ENCODE measurements at places on chromosomes 3 and 15.

DNA sequence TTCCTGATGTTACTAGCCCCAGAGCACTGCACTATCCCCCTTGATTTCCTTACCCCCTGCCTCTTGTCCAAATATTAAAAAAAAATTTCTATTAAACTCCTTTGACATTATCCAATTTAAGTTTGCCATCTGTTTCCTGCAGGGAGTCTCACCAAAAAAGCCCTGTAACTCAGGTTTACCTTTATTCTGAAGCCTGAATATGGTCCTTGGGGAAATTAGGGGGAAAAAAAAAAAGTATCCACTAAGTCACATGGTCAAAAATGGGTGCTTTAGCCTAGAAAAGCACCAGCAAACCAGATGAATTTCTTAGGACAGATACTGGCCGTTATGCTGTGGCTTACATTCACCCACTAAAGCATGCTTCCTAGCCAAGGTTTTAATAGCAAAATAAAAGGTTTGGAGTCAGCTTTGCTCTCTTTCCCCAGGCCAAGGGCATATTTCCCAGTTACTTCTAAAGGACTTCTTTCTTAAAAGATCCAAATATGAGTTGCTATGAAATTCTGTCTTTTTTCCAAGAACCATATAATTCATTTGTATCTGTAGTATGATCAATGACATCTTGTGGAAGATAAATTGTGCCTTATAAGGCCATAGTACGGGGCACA, 394.9 kb downstream of the LSAMP start:
- DNase-seq = no peak

GRCh38 chr3:121660356-121661171, at the start of gene HCLS1:
Gene HCLS1, minus strand, starts transcription at chr3:121660903. Its CDS starts 2,556 bp downstream, at chr3:121658347.
- no peak for DNase-seq

DNA sequence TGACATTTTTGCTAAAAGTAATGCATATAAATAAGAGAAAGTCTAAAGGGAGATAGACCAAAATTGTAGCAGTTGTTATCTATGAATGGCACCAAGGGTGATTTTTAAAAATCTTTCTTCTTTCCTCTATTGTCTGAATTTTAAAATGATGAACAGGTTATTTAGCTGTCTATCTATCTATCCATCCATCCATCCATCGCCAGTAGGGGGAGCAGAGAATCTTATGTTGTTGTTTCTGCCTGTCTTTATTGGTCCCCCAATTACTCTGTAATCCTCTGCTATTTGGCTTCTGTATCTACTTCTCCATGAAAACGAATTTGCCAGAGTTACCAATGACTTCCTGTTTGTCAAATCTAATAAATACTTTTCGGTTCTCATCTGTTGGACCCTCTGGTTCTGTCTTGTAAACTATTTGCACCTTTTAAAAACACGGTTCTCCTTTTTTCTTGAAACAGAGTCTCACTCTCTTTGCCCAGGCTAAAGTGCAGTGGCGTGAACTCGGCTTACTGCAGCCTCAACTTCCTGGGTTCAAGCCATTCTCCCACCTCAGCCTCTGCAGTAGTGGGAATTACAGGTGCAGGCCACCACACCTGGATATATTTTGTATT, 86.0 kb downstream of the ECT2 start:
- peak; percentile 76 for DNase-seq

DNA sequence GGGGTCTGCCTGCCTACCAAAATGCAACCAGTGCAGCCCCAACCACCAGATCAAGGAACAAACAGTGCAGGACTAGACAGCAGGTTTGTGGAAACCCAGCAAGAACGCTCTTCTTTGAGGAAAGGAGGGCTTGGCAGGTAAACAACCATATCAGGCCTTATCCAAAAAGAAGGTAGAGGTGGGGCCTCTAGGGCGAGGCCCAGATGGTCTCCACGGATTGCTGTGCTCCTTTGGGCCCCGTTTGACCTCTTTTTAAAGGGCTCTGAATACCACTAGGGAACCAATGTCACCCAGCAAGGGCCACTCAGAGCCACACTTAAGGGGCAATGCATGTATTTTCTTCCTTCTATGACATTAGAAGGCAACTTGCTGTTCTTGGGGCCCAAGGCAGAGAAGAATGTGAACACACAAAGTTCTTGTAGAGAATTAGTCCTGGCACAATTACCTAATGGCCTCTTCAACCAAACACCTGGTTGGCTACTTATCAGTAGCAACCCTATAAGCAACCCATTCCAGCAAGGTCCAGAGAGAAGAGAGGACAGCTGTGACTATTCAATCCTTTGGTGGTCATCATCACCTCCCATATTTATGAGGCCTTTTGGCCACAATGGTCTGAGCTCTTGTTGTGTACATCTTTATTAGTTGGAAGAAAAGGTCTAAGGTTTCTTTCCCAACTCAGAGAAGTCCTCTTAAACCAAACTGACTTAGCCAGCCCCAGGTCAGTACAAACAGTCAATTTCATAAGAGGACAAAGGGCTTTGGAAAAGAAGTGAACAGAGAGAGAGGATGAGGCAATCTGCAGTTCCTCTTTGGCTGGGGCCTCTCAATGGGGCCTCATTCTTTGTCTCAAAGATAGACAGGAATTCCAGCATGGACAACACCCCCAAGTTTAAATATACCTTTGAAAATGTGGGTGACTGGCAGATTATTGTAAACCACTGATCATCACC, 36.0 kb downstream of the FOXP1 start:
- DNase-seq = no peak

DNA sequence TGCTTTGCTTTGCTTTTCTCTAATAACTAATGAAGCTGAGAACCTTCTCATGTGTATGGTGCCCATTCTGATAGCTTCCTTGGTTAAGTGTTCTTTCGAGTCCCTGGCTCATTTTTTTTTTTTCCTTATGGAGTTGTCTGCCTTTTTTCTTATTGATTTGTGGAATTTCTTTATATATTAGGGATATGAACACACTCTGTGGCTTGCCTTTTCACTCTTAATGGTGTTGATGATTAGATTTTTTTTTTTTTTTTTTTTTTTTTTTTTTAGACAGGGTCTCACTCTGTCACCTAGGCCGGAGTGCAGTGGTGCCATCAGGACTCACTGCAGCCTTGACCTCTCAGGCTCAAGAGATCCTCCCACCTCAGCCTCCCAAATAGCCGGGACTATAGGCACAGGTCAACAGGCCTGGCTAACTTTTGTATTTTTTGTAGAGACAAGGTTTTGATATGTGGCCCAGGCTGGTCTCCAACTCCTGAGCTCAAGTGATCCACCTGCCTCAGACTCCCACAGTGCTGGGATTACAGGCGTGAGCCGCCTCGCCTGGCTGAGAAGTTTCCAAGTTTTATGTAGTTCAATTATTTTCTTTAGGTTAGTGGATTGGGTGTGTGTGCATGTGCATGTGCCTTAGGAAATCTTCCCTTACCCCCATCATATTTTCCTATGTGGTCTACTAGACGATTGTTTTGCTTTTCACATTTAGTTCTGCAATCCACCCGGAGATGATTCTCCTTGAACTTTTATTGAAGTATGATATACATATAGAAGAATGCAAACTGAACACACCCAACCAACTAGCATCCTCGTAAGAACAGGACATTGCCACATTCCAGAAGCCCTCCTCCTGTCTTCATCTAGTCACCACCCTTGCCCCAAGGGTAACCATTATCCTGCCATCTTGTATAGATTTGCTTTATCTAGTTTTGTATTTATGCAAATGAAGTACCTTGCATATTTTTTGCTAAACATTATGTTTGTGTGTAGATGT, 1.7 kb upstream of the SNRPA1 start:
- DNase-seq = no peak

DNA sequence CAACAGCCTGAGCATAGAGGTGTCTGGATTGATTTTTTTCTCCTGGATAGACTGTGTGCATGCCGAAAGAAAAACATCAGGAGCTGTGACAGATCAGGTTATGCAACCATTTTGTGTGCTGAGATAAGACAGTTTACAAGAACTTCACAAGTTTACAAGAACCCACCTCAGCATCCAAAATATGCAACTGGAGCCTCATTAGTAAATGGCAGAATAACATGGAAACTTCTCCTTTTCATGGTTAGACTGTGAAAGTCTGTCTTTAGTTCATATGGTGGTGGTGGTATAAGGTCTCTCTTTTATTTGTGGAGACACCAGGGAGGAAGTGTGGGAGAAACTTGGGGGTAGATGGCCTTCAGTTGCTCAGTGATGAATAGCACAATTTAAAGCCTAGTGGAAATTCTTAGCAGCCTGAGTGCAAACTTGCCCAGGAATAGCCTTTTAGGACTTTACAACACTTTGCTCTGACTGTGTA, 3.7 kb upstream of the ZNF609 start:
- DNase-seq = no peak
